Dermis lymphatic vessel endothelial cell (primary cell): ENCODE measurements at places on chromosomes 6 and 20. TPM values are rescaled to one million over a fixed set of nuclear protein-coding genes. Genes with fewer than 3 reads are reported as not detected.

Gene NRSN2
- 12.7 and 14.0 TPM in 2 replicates for total RNA-seq

Gene STX11
- 13.1 and 26.8 TPM in 2 replicates for total RNA-seq

Gene SYCP2L
- total RNA-seq = not detected in 2 replicates

Gene C6orf58
- total RNA-seq = 0.11 TPM in 1 of 2 replicates, not detected in the other

Gene CDH22
- total RNA-seq = under 0.01 and 0.09 TPM in 2 replicates

Gene EYA4
- total RNA-seq = 0.09 TPM in 1 of 2 replicates, not detected in the other

Gene PPIL6
- total RNA-seq = 0.43 and 1.0 TPM in 2 replicates

Gene LRRC73
- total RNA-seq = 0.09 and 0.11 TPM in 2 replicates

Gene PPIL4
- 21.9 and 30.2 TPM in 2 replicates for total RNA-seq

Gene PPP1R16B
- 141 and 183 TPM in 2 replicates for total RNA-seq

Gene ESF1
- 5.9 and 11.1 TPM in 2 replicates for total RNA-seq

Gene PRL
- not detected in 2 replicates for total RNA-seq

Gene TAGAP
- not detected in 2 replicates for total RNA-seq

Gene MRPL2
- total RNA-seq = 11.3 and 11.5 TPM in 2 replicates

Gene ELOVL4
- total RNA-seq = 0.11 and 0.60 TPM in 2 replicates

Gene CYP39A1
- total RNA-seq = 0.22 and 0.52 TPM in 2 replicates

Gene C6orf52
- total RNA-seq = 0.26 TPM in 1 of 2 replicates, not detected in the other

Gene GPLD1
- 0.22 and 0.43 TPM in 2 replicates for total RNA-seq

Gene CBLN4
- not detected in 2 replicates for total RNA-seq

Gene HCK
- under 0.01 TPM in 1 of 2 replicates, not detected in the other for total RNA-seq

Gene TRAPPC3L
- total RNA-seq = 0.11 and 0.34 TPM in 2 replicates

Gene FABP7
- total RNA-seq = not detected in 2 replicates

Gene HLA-DRA
- 0.11 TPM in 1 of 2 replicates, not detected in the other for total RNA-seq

Gene NMBR
- not detected in 2 replicates for total RNA-seq
